NCI-H2029 treated with DMSO at 0.1 percent for 48 hours (cell line): ENCODE measurements at places on chromosomes 13 and 19.
A peak's percentile ranks its signal among the peaks of the same experiment; 100 is the strongest.

GRCh38 chr19:46785054-46785979, 3.1 kb downstream of the SLC1A5 start:
- DNase-seq: no peak

- peak; percentile 97 for DNase-seq
These were observed 2.3 kb upstream of the SLC25A42 start for GRCh38 chr19:19061506-19061905.

DNA sequence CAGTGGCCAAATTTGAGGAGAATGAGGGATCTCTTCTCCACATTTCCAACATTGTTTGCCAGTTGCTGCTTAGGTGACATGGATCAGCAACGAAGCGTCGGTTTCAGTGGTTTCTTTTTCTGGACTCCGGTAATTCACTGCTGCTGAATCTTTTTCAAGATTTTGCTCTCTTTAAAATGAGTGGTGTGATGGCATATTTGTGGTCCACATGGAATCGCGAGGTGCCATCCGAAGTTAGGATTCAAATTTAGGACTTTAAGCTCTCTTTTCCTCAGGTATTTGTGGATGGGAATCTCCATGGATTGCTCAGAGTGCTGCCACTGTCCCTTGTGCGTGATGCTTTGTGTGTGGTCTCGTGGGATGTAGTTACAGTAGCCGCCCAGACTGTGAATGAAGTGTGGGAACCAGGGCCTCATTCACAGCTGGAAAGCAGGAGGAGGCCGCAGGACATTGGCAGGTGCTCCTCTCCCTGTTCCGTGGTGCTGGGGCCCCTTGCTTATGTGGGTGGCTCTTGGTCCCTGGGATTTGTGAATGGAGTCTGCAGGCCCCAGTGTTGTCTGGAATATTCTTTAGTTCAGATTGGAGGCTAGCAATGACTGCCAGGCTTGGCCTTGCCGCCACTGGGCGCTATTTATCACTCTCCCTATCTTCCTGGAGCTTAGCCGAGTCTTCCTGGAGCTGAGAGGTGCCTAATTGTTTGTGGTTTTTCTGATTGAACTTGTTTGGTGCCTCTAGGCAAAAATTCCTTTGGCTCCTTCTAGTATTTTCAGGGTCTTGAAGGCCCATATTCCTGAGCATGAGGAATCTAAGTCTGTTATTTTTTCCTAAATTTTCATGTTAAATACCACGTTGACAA, 1.5 kb downstream of the ILF3 start:
- DNase-seq: peak; percentile 42

GRCh38 chr19:38073841-38074685, 150.0 kb downstream of the DPF1 start:
- no peak for DNase-seq

- DNase-seq: no peak
These were observed 53.4 kb downstream of the GPC6 start for GRCh38 chr13:93279982-93280381.

DNA sequence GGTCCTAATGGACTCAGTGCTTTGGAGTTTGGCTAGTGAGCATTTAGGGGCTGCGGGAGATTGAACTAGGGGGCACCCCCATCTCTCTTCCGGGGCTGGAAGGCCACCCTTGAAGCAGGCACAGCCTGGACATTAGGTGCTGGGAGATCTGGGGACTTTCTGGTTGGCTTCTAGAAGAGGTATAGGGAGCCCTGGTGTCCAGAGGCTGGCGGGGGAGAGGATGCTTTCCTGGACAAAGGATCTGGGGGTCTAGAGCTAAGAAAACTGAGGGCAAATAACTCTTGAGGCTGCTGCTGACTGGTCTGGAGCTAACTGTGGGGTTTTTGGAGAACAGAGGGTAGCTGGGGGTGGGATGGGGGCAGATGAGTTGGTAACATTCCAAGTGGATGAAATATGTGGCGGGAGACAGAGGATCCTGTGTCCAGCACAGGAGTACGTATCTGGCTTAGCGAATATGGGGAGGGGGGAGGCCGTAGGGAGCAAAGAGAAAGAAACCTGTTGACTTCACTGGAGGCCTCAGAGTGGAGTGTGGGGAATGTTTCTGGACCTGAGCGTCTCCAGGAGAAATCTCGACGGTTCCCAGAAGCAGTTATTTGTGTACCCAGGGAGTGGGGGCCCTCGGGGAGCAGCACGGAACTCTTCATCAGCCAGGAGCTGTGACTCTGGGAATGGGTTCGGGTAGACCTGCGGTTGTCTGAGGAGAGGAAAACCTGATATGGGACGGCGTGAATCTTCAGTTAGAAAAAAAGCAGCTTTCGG, 1.4 kb downstream of the HNRNPUL1 start:
- no peak for DNase-seq

- DNase-seq: no peak
These were observed 419.2 kb downstream of the SLITRK6 start for GRCh38 chr13:85379991-85380390.

GRCh38 chr13:46605076-46605824, 52.3 kb downstream of the LRCH1 start:
- no peak for DNase-seq

DNA sequence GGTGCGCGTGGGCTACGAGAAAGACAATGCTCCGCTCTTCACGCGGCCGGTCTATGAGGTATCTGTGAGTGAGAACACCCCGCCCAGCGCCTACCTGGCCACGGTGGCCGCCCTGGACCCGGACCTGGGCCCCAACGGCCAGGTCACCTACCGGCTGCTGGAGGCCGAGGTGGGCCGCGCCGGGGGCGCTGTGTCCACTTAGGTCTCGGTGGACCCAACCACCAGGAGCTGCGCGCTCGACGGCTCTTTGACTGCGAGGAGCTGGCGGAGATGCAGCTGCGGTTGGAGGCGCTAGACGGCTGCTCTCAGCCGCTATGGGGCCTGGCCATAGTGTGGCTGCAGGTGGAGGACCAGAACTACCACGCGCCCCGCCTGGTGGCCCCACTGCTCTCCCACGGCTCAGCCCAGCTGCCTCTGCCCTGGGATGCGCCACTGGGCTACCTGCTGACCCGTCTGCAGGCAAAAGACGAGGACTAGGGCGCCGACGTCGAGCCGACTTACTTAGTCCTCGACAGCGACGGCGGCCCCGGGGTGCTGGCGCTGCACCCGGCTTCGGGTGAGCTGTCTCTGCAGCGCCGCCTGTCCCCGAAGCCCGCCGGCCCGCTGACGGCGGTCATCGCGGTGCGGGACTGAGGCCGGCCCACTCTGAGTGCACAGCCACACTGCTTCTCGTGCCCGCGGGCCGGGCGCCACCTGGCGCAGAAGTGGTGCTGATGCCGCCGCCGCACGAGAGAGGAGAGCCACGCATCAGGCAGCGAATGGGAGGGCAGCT, 173.0 kb downstream of the OLFM4 start:
- peak; percentile 2 for DNase-seq
